ENCODE measurements at places on chromosomes 11 and 22. TPM values are rescaled to one million over a fixed set of nuclear protein-coding genes. Genes with fewer than 3 reads are reported as not detected.

- H3K36me3 ChIP-seq = peaks cover 22% of the 10 kb centered on the region
- no peaks in the 10 kb centered on the region for H3K27me3 ChIP-seq
- H3K27ac ChIP-seq = peak overlapping the region; percentile 93
- peak; percentile 91 for DNase-seq
- peaks cover 26% of the 10 kb centered on the region for H3K4me1 ChIP-seq
Observed at GRCh38 chr22:49826603-49827270, 936 bp downstream of the BRD1 start.

GRCh38 chr22:48031589-48031988 lies 1269.1 kb downstream of the TBC1D22A start:
- no peaks in the 10 kb centered on the region for H3K36me3 ChIP-seq
- no peak for DNase-seq
- H3K4me3 ChIP-seq = no peak overlapping the region
- no peak overlapping the region for H3K27ac ChIP-seq
- no peaks in the 10 kb centered on the region for H3K4me1 ChIP-seq

DNA sequence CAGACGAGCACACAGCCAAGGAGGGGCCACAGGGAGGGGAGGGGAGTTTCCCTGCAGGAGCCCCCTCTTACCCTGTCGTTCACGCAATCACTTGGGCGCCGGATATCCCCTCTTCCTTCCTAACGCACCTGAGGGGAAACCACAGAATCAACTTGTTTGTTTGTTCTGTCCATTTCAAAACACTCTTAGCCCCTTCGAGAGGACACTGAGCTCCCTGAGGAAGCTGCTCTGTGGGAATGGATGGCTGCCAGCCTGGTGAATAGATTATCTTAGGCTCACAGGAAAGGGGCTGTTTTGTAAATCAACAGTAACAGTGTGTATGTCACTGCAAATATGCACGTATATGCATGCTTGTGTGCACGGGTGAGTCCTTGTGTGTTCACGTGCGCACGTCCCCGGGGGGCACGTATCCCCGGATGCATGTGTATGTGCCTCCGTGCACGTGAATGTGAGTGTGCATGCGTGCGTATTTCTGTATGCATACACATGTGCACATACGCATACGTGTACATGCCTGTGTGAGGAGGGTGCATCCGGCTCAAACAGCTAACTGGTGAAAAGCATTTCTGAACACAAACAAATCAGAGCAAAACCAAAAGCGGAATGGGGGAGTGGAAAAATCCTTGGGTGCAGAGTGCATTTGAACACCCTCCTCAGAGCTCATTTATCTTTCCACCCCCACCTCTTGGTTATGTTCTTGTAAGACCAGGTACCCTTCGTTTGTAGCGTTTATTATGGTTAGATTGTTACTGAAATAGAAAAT lies 7.2 kb downstream of the ARSA start:
- no peaks in the 10 kb centered on the region for H3K27me3 ChIP-seq
- H3K36me3 ChIP-seq = peaks cover 10% of the 10 kb centered on the region
- no peak overlapping the region for H3K27ac ChIP-seq
- H3K4me3 ChIP-seq = peak overlapping the region; percentile 27
- DNase-seq = peak; percentile 39

DNA sequence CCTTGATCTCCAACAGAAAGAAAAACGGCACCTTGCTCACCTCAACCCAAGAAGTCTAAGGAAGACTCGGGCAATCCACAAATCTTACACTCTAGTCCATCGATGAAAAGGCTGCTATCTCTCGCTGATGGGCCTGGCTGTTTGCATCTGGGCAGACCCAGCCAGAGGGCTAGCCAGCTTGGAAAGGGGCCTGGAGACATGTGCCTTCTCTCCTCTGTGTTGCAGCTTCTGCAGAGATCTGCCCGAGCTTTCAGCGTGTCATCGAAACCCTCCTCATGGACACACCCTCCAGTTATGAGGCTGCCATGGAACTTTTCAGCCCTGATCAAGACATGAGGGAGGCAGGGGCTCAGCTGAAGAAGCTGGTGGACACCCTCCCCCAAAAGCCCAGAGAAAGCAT lies 3.2 kb downstream of the SCGB1A1 start:
- H3K36me3 ChIP-seq = no peaks in the 10 kb centered on the region
- no peak overlapping the region for H3K4me3 ChIP-seq
- H3K27me3 ChIP-seq = no peaks in the 10 kb centered on the region
- peaks cover 21% of the 10 kb centered on the region for H3K4me1 ChIP-seq

DNA sequence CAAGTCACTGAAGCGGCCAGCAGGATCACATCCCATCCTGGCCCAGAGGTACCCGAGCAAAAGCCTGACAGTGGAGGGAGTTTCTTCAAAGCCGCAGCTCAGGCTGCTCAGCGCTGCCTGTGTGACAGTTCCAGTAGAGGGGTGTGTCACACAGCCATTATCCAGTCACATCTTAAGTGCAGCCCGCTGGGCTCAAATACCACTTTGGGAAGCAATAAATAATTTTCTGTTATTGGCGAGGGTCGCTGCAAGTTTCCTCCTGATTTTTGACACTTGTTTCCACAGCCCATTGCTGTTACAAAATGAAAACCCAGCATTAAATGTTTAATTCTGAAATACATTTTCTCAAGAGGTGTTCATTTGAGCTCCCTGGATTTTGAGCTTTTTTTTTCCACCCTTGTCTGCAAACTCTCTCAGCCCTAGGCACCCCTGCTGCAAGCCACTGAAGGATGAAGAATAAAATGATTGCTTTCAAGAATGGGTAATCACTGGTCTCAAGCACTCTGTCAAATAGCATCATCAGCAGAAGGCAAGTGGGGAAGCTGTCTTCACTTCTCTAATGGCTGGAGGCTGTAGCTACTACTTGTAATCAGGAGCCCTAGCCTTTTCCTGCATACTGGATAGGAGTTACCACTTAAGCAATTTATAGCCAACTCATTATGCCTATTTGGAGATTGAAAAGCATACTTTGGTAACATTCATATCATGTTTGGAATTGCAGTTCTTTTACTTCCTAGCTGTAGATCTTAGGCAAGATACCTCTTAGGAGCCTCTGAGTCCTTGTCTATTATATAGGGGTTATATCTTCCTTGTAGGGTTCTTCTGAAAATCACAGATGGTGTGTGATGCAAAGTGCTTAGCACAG lies 373.7 kb downstream of the METTL15 start:
- H3K4me3 ChIP-seq = no peak overlapping the region
- H3K36me3 ChIP-seq = no peaks in the 10 kb centered on the region

DNA sequence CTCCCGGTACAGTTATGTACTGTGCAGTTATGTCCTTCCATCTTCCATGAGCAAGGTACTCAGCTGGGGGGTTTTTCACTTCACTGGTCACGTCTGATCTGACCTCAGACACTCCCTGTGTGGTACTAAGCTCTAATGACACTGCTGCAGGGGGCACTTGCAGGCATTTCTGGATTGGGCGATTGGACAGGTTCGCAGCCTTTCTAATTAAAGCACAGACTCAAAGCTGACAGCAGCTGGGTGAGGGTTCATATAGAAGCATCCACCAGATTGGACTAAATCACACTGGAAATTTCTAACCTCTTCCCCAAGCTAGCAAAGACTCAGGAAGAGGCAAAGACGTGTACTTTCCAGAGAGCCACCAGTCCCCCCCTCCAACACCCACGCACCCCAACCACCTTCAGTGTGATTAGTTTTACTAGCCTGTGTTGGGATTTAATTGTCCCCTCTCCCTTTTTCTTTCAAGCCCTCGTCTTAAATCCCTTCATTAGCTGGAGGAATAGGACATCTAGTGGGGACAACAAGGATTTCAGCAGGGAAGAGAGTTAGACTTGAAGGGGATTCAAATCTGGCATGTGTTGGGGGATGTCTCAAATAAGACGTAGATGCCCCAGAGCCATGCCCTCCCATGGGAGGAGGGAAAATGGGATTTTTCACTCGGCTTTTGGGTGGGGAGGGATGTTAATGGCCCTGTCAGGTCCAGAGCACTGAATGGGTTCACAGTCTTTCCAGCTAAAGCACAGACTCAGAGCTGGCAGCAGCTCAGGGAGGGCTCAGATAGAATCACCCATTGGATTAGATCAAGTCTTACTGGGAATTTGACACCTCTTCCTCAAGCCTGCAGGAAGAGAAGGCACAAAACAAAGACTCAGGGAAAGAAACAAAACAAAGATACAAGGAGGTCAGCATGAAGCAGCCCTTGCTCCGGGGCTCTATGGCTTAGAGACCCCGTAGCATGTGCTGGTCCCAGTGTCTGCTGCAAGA lies 10.9 kb downstream of the INS start:
- no peak overlapping the region for H3K27ac ChIP-seq
- no peak for DNase-seq
- no peak overlapping the region for H3K4me3 ChIP-seq
- H3K27me3 ChIP-seq = no peaks in the 10 kb centered on the region
- peaks cover 5% of the 10 kb centered on the region for H3K4me1 ChIP-seq
- no peaks in the 10 kb centered on the region for H3K36me3 ChIP-seq

DNA sequence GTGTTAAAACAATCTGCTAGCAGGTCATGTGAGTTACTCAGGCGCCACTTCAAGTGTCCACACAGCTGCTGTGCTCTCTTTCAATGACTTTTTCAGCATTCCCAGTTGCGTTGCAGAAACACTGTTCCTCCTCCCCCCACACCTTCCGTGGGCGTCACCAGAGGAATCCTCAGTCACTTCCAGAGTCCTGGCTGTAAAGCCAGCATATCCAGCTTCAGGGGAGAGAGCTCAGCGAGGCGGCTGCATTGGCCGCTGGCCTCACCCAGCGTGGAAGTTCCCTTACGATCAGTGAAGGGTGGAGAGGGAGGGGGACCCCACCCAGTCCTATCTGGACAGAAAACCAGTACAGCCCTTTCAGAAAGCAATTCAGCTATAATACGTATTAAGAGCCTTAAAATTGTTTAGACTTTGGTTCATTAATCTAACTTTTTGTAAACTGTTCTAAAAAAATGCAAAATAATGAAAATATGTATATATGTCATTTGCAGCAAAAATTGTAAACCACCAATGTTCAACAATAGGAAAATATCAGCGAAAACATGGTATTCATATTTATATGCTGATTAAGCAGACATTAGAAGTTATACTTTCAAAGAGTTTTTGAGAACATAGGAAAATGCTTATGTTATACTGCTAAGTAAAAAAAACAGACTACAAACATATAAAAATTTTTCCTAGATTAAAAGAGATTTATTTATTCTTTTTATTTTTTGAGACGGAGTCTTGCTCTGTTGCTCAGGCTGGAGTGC lies 2.8 kb upstream of the ANO9 start:
- DNase-seq = peak; percentile 78
- H3K36me3 ChIP-seq = no peaks in the 10 kb centered on the region
- peaks cover 38% of the 10 kb centered on the region for H3K4me1 ChIP-seq
- H3K27me3 ChIP-seq = no peaks in the 10 kb centered on the region
- H3K27ac ChIP-seq = peak overlapping the region; percentile 40

DNA sequence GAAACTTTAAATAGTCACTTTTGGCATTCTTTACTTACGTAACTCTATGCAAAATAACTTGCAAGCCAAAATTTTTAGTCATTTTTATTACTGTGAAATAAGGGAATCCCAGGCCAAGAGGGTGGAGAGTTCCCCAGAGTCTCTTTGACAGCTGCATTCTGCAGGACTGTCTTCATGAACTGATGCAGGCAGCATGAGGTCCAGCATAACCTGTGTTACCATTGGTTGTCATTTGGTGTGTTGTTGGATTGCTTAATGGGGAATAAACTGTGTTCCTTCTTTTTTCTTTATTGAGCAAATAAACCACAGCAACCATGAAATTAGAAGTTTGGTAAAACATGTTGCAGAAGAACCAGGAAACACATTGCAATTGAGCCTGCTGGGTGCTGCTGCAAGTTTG lies 24.6 kb downstream of the MMP27 start:
- H3K36me3 ChIP-seq = no peaks in the 10 kb centered on the region
- no peak for DNase-seq

DNA sequence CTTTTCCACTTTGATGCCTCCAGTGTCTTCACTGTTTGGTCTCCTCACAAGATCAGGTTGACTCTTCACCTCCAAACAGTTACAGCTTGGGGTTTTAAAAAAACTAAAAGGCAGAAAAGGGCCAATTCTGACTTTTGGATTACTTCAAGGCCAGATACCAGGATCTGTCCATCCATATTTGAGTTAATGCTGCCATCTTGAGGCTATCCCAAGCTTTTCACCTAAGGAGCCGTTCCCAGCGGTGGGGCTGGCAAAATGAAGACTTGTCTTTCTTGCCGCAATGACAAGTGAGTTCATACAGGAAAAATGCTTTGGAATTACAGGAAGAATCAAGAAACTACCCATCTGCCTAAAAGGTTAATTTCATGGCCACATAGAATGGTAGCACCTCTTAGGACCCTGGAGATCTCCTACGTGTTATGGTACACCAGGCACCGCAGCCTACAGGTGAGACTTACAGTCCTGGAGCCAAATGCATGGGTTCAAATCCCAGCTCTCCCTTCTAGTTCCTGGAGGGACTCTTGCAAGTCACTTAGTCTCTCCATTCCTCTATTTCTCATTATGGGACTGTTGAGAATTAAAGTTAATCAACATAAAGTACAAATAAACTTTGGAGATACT lies 6.0 kb upstream of the OR5B21 start:
- H3K36me3 ChIP-seq = no peaks in the 10 kb centered on the region
- DNase-seq = no peak
- no peak overlapping the region for H3K27ac ChIP-seq
- H3K27me3 ChIP-seq = no peaks in the 10 kb centered on the region
- H3K4me1 ChIP-seq = no peaks in the 10 kb centered on the region

GRCh38 chr22:17911312-17911705 lies 113.1 kb downstream of the MICAL3 start:
- peaks cover 22% of the 10 kb centered on the region for H3K4me1 ChIP-seq
- H3K27ac ChIP-seq = peak overlapping the region; percentile 58
- no peak for DNase-seq
- no peaks in the 10 kb centered on the region for H3K27me3 ChIP-seq

DNA sequence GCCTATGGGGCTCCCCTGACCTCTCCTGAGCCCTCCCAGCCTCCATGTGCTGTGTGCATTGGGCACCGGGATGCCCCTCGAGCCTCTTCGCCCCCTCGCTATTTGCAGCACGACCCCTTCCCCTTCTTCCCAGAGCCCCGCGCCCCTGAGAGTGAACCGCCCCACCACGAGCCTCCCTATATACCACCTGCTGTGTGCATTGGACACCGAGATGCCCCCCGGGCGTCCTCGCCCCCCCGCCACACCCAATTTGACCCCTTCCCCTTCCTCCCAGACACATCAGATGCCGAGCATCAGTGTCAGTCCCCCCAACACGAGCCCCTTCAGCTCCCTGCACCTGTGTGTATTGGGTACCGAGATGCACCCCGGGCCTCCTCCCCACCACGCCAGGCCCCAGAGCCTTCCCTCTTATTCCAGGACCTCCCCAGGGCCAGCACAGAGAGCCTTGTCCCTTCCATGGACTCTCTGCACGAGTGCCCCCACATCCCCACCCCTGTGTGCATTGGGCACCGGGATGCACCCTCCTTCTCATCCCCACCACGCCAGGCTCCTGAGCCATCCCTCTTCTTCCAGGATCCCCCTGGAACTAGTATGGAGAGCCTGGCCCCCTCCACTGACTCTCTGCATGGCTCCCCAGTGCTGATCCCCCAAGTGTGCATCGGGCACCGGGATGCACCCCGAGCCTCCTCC lies 28.8 kb downstream of the TRIOBP start:
- no peak overlapping the region for H3K27ac ChIP-seq
- H3K27me3 ChIP-seq = no peaks in the 10 kb centered on the region
- peaks cover 15% of the 10 kb centered on the region for H3K4me1 ChIP-seq
- no peak overlapping the region for H3K4me3 ChIP-seq
- no peaks in the 10 kb centered on the region for H3K36me3 ChIP-seq

The RPLP2 gene
- 1,857 TPM for total RNA-seq
